ENCODE measurements at places on chromosomes 7 and 10.

DNA sequence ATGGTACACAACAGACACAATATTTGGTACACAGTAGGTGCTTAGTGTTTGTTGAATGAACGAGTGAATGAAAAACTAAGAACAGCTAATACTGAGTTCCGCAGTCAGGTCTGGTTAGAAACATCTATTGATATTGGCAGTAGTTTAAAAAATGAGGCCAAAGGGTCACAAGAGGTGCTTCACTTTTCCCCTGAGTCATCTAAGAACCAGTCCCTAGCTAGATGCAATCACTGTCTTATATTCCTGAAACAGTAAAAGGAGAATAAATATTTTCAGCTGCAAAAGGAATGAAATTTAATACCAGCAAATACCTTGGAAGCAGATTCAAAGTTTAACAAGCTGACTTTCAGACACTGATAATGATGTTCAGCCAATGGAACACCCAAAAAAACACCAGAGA lies 54.5 kb downstream of the SCRN1 start:
- peak; percentile 52 for DNase-seq

DNA sequence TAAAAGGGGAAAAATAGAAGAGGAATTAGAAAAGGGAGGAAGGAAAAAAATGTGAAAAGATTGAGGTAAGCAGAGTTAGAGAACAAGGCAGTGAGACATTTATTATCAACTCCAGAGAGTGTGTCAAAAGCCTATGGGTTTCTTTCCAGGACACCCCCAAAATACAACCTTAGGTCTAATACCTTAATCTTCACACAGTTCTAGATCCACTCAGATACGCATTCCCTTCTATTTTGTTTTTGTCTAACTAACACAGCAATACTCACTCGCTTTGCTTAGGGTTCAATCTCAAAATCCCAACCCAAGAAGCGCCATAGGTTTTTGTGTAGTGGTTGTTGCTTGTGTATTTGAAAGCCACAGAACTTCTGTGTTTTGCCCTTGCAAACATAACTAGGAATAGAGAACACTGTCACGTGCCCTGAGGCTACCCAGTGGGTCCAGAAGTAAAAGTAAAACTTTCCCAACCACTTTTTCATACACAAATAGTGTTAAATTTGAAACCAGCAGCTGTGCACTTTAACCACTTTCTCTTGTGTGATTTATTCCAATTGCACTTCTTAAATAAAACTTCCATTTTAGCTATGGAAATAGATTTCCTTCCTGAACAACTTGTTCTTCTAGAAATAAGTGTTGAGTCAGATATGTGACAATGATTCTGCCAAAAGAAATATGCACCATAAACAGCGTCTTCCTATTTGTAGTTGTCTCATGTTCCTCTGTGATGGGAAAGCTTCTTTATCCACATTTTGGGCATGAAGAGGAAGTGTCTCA lies 414.7 kb upstream of the GHITM start:
- DNase-seq: no peak

- DNase-seq: peak; percentile 33
These were observed 7.2 kb downstream of the GCC1 start for GRCh38 chr7:127578036-127578684.

DNA sequence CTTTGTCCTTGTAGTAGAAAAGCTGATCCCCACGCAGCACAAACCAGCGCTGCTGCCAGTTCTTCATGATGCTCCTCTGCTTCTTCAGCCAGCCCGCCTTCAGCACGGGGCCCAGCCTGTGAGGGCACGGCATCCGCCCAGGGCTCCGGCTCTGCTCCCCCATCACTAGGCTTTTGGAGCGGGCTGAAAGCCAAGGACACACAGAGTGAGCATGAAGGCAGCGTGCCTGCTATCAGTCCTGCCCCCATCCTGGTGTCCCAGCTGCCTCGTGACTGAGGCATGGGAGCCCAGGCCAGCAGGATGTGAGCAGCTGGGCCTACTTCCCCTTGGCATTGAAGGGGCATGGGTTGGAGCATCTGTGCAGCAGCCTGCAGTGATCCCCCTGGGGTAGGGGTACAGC lies 21.9 kb downstream of the ARHGAP22 start:
- no peak for DNase-seq

DNA sequence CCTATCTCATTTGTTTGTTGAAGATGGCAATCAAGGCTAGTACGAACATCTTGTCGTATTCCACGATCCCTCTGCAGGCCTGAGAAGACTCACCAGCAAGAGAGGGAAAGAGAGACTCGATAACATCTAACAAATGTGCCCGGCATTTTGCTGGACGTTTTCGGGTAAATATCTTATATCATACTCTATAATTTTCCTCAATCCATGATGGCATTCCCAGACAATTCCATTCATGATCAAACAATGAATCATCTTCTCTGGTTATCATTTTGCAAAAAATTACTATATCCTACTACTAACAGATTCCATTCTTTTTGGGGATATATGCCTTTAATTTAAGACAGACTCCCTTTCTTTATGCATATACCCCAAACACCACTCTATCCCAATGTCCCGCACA lies 118.1 kb downstream of the TYW1B start:
- no peak for DNase-seq

- no peak for DNase-seq
These were observed 148.8 kb upstream of the AGR3 start for GRCh38 chr7:17030559-17030958.

GRCh38 chr10:30432622-30433305 lies 1.2 kb upstream of the MAP3K8 start:
- DNase-seq: no peak

DNA sequence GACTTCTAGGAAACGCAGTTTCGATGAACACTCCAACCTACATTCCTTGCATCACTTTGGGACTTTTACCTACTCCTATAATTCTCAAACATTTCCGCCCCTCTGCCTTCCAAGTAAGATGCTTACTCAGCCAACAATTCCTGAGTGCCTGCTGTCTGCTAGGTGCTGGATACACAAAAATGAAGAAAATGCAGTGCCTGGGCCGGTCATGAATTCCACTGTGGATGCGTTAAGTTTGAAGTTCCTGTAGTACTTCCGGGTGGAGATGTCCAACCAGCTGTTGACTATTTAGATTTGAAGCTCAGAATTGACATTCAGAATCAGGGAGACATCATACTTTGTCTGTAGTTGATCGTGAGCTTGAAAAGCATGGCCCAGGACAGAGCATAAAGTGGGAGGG lies 89.2 kb downstream of the LYZL1 start:
- no peak for DNase-seq

DNA sequence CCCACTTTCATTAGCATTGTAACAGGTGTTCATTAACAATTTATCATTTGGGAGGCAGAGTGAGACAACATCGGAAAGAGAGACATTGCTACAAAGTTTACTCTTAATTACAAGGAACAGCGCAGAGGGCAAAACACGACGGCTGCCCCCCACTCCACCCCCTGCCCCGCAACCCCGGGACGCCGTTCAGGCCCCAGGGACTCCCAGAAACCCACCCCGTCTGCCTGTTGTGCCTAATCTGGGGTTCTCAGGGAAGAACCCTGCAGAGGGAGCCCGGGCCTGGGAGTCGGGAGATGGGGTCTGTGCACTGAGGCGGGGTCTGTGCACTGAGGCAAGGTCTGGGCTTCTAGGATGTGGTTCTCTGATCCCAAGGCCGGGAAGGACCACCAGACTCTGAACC lies 25.2 kb downstream of the UNCX start:
- DNase-seq: no peak

DNA sequence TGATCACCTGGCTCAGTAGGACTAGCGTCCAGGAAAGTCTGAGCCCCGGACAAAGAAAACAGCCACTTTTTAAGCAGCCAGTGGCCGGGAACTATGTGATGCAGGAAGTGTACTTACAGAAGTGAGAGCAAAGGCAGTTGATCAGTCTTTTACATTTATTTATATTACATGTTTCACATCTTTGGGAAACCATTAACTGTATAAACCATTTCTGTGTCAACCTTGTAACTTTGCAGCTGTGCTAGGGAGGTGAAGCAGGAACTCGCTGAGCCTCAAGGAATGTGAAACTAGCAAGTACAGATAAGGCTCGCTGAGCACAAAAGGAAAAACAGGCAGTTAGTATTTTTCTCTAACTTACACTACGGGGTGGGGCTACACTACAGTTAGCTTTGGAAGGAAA lies 39.9 kb upstream of the HECW1 start:
- peak; percentile 53 for DNase-seq

- no peak for DNase-seq
These were observed 90.7 kb downstream of the COL13A1 start for GRCh38 chr10:69892406-69892805.

DNA sequence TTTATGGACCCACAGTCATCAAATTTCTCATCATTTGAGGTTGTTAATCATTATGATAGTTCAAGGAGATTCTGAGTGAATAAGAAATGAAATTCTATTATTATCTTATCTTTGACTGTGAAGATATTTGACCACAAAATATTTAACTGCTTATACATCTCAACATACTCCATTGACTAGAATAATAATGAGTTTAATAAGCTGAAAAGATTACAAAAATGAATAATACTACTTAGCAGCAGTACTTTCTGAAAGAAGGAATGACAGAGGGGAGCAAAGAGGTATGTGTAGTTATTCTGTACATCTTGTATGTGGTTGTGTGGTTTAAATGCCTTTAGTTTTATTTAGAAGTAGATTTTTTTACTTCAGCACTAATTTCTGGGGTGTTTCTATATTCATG lies 214.2 kb downstream of the PRKG1 start:
- peak; percentile 17 for DNase-seq

DNA sequence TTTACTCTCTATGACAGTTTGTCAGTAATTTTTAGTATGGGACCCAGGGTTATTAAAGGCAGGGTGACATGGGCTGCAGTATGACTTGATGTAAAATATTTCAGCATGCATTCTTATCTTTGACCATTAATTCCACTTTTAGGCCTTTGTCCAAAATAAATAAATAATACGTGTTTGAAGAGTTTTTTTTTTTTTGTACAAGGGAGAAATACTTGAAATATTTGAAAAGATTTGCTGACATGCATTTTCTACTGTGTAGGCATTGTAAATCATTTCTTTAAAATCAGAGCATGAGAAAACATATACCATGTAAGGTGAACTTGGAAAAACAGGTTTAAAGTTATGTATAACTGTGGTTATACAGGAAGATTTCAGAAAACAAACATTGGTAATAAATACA lies 23.5 kb downstream of the NRG3 start:
- DNase-seq: peak; percentile 28

DNA sequence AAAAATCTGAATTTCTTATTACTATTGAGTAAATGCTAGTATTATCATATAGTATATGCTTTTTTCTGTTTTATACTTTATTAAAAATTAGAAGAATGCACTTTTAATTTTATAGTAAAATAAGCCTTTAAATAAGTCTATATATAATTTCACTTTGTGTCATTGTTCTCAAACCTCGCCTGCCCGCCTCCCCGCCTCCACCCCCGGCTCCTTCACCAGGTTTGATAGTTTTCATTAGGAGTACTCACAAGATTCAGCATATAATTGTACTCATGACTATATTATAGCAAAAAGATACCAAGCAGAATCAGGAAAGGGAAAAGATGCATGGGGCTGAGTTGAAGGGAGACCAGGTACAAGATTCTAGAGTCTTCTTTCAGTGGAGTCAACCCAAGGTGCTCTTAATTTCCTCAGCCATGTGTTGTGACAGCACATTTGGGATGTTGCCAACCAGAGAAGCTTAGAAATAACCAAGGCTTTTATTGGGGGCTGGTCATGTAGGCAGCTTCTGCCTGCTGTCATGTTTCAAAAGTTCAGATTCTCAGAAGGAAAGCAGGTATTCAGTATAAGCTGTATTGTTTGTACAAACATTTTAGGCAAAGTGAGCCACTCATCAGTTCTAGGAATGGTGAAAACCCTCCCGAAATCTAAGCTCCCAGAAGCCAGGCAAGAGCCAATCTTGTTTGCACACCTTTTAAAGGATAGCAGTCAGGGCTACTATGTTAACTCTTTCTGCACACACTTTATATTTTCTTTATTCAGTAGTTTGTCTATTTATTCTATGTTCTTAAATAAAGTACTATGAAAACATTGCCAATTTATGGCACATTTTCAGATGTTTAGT lies 12.3 kb downstream of the NHLRC2 start:
- DNase-seq: no peak

- no peak for DNase-seq
These were observed 238.1 kb upstream of the ZWINT start for GRCh38 chr10:56599201-56599600.

GRCh38 chr10:94370501-94370900 lies 7.8 kb upstream of the NOC3L start:
- DNase-seq: no peak

- no peak for DNase-seq
These were observed 210.7 kb downstream of the MAD1L1 start for GRCh38 chr7:2022021-2022409.

GRCh38 chr10:71031026-71031425 lies 142.7 kb upstream of the PCBD1 start:
- no peak for DNase-seq

GRCh38 chr7:148121401-148121800 lies 469.2 kb upstream of the C7orf33 start:
- DNase-seq: no peak

GRCh38 chr7:129530795-129531391 lies 28.6 kb downstream of the SMKR1 start:
- DNase-seq: peak; percentile 52

GRCh38 chr10:6140965-6141295 lies 52.1 kb downstream of the RBM17 start:
- no peak for DNase-seq

GRCh38 chr10:30902621-30903396 lies 128.9 kb downstream of the ZNF438 start:
- DNase-seq: no peak

- no peak for DNase-seq
These were observed 99.4 kb downstream of the MICALL2 start for GRCh38 chr7:1359681-1360485.

DNA sequence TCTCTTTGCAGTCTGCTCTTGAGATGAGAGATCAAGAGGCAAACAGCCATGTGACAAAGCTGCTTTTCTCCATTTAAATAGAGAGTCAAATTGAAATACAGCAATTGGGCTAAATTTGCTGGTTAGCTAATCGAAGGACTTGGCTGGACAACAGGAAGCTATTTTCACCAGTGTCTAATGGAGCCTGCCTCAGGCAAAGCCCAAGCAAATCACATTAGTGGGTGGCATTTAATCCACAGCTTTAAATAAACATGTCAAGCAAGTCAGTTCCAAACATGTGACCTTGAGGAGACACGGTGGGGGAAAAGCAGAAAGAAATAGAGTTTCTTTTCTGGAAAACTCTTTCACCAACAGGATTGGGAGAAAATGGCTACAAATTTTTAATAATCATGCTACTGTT lies 180.5 kb upstream of the AOAH start:
- DNase-seq: no peak

DNA sequence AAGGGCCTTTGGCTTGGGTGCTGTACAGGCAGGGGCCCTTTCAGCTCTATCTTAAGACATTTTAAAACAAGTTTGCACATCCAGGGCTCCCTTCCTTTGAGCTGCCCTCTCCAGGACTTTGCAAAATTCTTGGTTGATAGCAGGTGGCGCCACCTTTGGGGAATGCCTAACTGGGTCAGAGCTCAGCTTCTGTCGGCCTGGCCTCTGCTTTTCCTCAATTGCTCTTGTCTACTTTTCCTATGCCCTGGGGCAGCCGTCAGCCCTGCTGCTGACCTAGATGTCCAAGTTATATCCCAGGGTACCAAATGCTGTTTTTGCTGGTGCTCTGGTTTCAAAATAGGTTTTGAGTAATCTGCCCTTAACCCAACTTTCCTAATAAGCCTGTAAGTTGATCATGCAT lies 65.8 kb downstream of the APBB1IP start:
- no peak for DNase-seq

All from choroid plexus epithelial cell (primary cell).